Hematopoietic multipotent progenitor cell treated with erythropoietin and hydrocortisone succinate and interleukin-3 and kit ligand, for 17 days (in vitro differentiated cells): ENCODE measurements at places on chromosomes 7 and 10.
A peak's percentile ranks its signal among the peaks of the same experiment; 100 is the strongest.

- no peak for DNase-seq
Observed at GRCh38 chr7:83672157-83672556, 23.2 kb upstream of the SEMA3E start.

GRCh38 chr7:41817386-41817785, 114.5 kb upstream of the INHBA start:
- no peak for DNase-seq

DNA sequence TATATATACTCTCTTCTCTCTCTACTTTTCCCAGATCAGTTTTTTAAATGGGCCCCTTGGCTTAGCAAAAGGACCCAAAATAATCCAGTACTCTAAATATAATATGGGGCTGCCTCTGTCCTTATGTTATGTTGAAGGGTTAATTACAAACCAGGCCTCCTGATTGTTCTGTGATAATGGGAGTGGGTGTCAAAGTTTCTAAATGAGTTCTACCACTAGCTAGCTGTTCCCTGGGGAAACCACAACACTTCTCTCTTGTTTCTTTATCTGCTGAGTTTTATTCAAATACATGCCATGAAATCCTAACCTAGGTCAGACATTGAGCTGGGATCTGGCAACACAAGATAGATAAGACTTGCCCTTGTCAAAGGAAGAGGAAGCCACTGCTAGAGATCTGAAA, 3.8 kb downstream of the HTR5A start:
- no peak for DNase-seq

- no peak for DNase-seq
Observed at GRCh38 chr10:127968027-127968441, 61.1 kb downstream of the PTPRE start.

- DNase-seq, result no peak
Observed at GRCh38 chr7:33591490-33591889, 313.8 kb upstream of the BMPER start.

DNA sequence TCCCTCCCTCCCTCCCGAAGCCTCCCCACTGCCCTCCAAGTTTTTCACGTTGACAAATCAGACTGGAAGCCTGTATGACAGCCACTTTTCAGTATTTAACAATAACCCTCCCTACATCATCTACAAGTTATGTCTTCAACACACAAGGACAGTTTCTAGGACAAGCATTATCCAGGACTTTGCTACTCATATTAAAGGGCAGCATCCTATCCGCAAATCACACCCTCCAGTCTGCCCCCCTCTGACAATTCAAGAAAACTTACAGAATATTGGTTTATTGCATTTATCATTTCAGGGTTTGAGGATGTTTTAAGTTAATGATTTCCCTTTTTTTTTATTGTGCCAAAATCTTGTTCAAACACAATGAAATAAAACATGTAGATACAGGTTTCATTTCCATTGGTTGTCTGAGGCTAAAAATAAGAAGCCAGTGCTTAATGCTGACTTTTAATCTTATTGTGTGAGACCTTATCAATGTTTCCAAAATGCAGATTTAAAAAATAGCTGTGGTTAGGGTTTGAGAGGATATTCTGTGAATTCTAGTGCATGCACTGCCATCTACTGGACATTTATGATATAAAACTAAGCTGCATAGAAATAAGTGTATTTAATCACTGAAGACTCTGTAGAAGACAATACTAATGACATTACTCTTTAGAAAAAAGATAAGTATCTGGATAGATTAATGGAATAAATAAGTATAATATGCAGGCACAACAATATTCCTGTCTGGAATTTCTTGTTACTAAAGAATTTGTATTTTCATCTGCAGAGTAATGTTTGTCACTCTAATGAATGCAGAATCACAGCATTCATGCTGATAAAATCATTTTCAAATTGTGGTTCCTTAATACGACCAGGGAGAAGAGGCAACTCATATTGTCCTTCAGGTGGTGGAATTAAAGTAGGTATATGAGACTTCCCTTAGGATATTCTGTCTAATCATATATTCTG, 64.1 kb downstream of the CAV1 start:
- peak; percentile 26 for DNase-seq
